ENCODE measurements at places on chromosomes 6 and 20.

- no peak for DNase-seq
Measured at GRCh38 chr20:47036091-47036870, 141.6 kb downstream of the EYA2 start.

- no peak for DNase-seq
Measured at GRCh38 chr6:113394216-113394615, 462.9 kb upstream of the MARCKS start.

DNA sequence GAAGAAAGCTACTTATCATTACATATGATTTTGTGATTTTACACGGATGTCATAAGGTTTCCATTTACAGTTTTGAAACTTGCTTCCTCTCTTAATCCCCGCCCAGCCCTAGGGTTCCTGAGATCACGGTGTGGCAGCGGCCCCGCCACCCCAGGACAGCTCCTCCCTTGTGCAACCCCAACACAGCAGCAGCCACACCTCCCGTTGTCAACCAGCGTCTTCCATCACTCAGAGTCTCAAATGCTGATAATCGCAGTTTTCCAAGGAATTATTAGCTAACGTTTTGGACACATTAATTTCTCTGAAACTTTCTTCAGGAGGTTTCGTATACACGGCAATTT lies 204.8 kb downstream of the THBS2 start:
- no peak for DNase-seq

DNA sequence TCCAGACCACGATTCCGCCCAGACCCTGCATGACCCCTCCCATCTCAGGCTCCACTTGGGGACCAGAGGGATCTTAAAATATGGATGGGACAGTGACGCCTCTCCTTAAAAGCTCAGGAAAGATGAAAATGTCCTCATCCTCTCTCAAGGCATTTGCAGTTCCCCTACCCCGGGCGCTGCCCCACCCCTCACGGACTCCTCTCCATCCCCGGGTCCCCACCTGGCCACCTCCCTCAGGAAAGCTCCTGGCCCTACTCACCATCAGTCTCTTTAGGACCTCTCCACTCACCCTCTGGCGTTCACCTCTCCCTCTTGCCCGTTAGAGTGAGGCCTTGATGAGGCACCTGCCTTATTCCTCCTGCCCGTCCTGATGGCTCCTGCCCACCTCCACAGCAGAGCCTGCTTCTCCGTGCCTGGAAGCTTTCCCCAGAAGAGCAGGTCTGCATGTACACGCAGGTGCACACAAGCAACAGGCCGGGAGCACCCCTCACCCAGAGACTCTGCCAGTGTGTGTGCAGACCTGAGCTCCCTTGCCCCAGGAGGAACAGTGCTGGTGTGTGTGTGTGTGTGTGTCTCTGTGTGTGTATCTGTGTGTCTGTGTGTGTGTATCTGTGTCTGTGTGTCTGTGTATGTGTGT lies 105.6 kb upstream of the NXT1 start:
- DNase-seq = no peak

DNA sequence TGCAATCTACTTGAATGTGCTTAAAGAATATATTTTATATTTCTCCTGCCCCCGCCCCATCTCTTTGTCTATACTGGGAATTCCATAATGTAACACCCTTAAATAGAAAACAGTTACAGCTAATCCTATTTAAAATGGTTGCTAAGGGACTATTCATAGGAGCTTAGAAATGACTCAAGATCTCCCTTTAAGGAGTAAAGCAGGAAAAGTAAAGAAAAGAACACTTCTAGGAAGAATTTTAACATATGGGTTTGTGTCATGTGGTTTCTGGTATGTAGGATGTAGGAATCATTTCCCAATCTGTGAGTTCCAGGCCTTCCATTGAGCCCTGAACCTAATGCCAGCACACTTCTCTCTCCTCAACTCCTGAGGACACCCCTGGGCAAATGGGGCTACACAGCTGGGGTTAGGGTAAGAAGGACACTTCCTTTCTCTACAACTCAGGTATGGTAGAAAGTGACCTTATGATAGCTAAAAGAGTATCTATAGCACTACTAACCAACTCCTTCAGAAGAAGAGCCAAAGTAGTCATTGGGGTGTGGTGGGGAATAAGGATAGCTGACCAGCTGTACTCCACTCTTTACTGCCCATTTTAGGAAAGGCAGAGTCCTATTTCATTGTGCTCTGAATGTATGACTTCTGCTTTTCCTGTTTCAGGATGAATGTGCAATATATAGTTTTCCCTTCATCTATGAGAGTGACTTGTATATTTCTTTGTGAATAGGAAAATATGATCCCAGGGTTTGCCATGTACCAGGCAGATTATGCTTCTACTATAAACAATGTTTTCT lies 27.3 kb downstream of the RIMS1 start:
- no peak for DNase-seq

DNA sequence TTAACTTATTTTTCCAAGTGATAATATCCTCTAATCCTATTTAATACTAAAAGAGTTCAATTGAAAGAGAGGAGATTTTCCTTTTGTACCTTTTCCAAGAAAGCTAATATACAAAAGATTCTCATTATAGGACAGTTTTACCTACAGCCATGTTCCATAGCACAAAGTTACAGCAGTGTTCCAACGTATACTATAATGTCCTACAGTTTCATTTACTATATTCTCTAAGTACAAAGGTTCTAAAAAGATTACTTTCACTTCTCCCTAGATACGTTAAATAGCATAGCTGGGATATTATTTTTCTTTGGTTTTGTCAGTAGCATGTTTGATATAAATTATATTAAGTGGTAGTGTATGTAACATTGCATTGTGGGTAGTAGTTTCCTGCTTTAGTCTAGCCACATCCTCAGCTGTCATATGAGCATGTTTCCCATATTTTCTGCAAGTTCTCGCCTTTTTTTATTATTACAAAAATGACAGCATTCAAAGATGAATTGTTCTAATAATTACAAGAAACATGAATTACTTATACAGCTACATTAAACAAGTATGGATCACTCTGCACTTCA lies 4.4 kb upstream of the RUNX2 start:
- DNase-seq = no peak

GRCh38 chr6:84253380-84253779 lies 25.9 kb upstream of the CEP162 start:
- DNase-seq = no peak

- no peak for DNase-seq
Measured at GRCh38 chr6:33213166-33213988, 5.1 kb downstream of the RING1 start.

DNA sequence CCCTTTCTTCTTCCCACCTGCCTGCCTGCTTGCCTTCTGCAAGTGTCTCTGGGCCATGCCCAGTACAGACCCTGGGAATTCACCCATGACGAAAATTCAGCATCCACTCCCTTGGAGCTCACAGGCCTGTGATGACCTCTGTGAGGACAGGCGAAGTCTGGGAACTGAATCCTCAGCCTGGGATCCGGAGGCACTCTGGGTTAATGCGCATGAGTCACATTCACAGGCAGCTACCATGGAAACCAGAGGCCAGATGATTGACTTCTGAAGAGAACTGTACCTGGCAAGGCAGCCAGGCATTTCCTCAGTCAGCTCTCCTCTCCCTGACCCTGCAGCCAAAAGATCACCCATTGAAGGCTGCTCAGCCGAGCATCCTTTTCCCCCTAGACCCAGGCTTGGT lies 41.0 kb downstream of the SLC9A8 start:
- no peak for DNase-seq

GRCh38 chr6:10555625-10556309 lies 34.6 kb downstream of the GCNT2 start:
- no peak for DNase-seq

GRCh38 chr6:29071831-29072723 lies 15.0 kb downstream of the OR2B3 start:
- DNase-seq = no peak

DNA sequence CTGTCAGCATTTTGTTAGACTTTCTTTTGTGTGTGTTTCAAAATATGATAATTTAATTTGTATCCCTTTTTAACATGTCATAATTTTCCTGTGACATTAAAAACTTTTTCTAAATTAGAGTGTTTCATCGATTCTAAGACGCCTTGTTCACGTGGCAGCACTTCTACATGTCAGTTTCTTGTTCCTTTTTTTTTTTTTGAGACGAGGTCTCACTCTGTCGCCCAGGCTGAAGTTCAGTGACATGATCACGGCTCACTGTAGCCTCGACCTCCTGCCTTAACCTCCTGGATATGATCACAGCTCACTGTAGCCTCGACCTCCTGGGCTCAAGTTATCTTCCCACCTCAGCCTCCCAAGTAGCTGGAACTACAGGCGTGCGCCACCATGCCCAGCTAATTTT lies 27.6 kb upstream of the ADRM1 start:
- no peak for DNase-seq

DNA sequence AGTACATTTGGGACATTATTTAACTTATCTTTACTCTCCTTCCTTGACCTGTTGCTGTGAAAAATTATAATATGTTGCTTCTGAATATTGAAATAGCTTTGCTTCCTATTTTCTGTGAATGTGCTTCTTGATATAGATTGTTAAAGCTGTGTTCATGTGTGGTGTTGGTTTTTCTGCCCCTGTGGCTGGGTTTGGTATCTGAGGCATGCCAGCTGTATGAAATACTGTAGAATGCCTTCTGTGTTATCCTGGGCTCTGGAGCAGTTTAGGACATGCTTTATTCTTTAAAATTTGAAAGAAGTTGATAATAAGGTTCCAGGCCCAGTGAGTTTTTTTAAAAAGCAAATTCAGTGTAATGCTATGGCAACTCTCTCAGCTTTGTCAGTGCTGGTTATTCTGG lies 71.7 kb downstream of the HIVEP1 start:
- no peak for DNase-seq

DNA sequence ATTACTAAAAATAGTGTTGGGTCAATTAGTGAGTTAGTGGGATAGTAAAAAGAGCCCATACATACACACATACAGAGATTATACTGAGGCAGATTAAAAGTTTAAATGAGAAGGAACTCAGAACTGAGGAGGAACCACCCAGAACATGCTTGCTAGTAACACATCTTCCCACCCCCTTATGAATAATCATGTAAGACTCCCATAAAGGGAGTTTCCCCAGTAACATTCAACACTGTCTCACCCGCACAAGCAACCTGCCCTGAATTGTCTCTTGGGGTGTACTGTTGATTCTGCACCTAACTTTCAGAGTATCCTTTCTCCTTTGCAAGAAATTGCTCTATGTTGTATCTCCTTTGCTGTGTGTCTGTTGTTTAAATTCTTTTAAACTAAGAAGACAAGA lies 11.1 kb upstream of the HLA-DQB2 start:
- DNase-seq = no peak

DNA sequence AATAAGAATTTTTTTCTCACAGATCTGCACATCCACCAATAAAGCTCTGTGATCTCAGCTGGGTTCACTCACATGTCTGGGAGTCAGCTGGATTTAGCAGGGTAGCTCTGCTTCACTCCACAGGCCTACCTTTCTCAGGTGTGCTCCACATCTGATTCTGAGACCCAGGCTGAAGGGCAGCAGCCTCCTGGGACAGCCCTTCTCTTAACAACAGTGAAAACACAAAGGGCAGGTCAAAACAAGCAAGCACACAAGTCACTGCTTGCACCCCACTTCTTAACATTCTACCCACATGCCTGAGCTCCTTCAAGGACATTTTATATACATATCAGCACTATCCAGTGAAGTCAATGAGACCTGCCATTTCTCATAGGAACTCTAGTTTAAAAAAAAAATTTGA lies 96.0 kb upstream of the MAP3K4 start:
- DNase-seq = no peak

- no peak for DNase-seq
Measured at GRCh38 chr6:144347933-144348332, 62.8 kb downstream of the UTRN start.

DNA sequence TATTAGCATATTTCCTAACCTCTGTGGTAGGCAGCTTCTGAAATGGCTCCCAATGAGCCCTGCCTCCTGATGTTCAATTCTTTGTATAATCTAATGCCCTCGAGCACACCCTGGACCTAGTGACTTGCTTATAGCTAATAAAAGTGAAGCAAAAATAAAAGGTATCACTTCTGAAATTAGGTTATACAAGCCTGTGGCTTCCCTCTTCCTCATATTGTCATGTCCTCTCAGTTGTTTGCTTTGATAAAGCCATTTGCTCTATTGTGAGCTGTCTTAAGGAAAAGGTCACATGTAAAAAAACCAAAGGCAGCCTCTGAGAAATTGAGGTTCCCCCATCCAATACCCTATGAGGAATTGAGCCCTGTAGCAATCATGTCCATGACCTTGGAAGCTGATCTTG lies 442.1 kb upstream of the ADGRB3 start:
- DNase-seq = no peak

DNA sequence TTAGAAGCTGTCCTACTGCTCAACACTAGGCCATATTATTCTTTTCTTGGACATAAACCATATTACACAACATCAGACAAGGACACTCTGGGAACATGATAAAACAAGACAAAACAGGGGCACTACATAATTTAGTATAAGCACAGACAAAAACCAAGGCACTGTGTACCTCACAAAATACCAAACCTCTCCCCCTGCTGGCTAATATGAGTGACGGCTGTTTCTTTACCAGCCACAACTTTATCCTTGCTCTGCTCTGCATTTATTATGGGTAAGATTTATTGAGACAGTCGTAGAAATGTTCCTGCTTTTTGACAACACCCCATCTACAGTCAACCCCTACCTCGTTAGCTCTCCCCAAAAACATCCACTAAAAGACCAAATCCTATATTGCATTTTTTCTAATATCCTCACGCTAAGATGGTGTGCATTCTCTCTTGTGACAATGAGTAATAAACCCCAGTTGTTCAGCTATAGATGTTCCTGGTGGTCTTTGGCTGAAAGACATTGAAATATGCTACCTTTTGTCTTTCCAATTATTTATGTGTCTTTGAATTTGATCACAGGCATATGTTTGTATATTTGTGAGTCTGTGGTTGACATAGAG lies 23.8 kb upstream of the POLR1H start:
- no peak for DNase-seq

GRCh38 chr6:37388578-37388977 lies 34.8 kb downstream of the RNF8 start:
- no peak for DNase-seq

GRCh38 chr20:24816907-24817306 lies 132.2 kb upstream of the CST7 start:
- no peak for DNase-seq

GRCh38 chr6:47446669-47447330 lies 30.8 kb upstream of the CD2AP start:
- no peak for DNase-seq

GRCh38 chr6:113763876-113764275 lies 93.3 kb upstream of the MARCKS start:
- no peak for DNase-seq

GRCh38 chr6:54467384-54467783 lies 159.1 kb downstream of the TINAG start:
- DNase-seq = no peak

GRCh38 chr6:52815167-52816092 lies 11.8 kb upstream of the GSTA1 start:
- peak; percentile 3 for DNase-seq

GRCh38 chr6:166626177-166627032 lies 646 bp downstream of the RPS6KA2 start:
- no peak for DNase-seq

- no peak for DNase-seq
Measured at GRCh38 chr20:38113401-38114325, 51.4 kb downstream of the TGM2 start.

- no peak for DNase-seq
Measured at GRCh38 chr6:44696099-44696498, 308.6 kb downstream of the CDC5L start.
